ENCODE measurements at places on chromosomes 4 and X. TPM values are rescaled to one million over a fixed set of nuclear protein-coding genes. Genes with fewer than 3 reads are reported as not detected.

- DNase-seq: no peak
These were observed 27.8 kb upstream of the OPHN1 start for GRCh38 chrX:68461093-68461492.

The RHOH gene
- not detected for total RNA-seq

GRCh38 chr4:181281451-181281850 is 961.8 kb upstream of the TENM3 start:
- no peak for DNase-seq

DNA sequence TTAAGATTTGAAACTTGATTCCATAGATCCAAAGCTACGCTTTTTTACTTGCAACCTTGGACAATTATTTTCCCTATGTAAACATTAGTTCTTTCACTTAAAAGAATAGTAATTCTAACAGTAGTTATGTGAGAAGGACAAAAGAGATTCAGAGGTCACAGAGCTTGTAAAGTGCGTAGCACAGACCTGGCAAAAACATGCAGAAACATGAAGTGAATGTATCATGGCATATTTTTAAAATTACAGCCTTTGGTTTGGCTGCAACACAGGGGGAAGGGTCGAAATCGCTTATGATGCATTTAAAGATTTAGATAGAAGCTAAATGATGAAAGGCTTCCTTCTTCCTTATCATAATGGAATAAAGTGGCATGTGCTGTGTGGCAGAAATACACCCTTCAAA is 1068.8 kb downstream of the ARAP2 start:
- DNase-seq: no peak

DNA sequence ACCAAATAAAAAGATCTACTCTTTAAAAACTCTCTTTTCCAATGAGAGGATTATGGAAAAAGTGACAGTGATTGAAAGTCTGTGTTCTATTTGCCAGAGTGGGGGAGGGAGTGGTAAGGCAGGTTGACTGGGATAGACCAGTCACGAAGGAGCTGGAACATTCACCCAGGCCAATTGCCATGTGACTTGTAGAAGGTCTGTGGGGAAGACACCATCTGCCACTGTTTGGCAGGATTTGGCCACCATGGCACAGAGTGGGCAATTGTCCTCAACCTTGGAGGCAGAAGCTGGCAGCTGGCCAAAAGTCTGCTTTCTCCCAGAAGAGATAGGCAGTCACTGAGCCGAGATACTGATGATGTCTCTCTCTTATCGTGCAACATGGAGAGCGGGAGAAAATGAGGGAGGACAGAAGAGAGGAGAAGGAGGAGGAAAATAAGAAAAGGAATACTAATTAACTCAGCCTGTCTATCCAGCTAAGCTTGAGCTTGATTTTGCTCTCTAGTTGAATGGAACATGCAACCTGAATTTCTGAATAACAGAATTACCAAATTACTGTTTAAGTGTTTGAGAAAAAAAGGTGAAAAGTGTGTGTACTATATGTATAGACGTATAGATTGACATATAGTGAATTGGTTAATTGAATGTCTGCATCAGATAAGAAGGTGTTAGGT is 267.1 kb downstream of the ARHGAP24 start:
- DNase-seq: no peak

The COQ2 gene
- 28.0 TPM for total RNA-seq

GRCh38 chr4:7842384-7843279 is 97.0 kb downstream of the AFAP1 start:
- DNase-seq: peak; percentile 95

The BCOR gene
- 24.2 TPM for total RNA-seq

DNA sequence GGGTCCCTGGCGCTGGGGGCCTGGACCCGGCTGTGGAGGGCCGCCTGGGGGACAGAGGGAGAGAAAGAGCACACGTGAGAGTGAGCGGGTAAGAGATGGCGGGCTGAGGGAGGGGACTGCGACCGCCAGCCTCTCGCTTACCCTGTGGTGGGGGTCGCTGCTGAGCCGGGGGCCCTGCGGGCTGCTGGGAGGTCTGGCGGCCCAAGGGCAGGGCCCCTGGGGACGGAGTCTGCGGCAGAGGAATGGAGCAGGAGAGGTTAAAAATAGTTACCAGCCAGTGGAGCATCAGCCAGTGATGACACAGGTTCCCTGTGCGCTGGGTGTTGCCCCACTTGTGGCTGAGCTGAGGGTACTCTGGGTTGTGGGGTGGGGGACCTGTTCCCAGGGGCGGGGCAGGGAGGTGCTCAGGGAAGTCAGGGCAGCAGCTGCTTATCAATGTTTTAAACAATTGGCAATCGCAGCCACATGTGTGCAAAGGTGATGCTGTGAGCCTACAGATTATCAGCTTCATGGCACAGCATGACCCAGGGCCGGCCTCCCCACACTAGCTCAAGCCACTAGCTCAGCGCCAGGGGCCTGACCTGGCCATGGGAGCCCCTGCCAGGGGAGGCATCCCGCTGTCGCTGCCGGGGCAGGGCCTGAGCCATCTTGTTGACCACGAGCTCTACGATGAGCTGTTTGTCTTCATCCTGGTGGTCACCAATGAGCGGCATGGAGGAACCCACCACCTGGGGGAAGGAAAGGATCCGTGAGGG is 7.5 kb upstream of the TIMP1 start:
- no peak for DNase-seq

DNA sequence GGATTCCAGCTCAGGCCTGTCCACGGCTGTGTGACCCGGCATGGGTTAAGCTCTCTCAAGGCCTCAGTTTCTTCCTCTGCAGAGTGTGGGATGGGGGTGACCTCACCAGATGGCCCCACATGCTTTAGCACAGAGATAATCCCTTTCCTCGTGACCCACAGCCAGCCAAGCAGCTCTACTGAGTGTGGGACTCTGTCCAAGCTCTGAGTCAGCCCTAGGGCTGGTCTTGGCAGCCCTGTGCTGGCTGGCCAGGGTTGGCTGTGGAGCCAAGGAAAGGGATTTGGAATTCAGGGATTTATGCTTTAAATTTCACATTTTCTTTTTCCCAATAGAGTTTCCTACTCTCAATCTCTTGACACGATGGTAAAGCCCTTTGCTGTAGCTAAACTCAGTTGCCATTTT is 19.7 kb upstream of the SPON2 start:
- peak; percentile 93 for DNase-seq

- DNase-seq: no peak
These were observed 10.5 kb downstream of the VAMP7 start for GRCh38 chrX:155891446-155892210.

The PITX2 gene
- total RNA-seq: 0.31 TPM

GRCh38 chr4:177579649-177580048 is 137.4 kb upstream of the AGA start:
- no peak for DNase-seq

- DNase-seq: no peak
These were observed 466.1 kb downstream of the DTHD1 start for GRCh38 chr4:36747277-36748129.

DNA sequence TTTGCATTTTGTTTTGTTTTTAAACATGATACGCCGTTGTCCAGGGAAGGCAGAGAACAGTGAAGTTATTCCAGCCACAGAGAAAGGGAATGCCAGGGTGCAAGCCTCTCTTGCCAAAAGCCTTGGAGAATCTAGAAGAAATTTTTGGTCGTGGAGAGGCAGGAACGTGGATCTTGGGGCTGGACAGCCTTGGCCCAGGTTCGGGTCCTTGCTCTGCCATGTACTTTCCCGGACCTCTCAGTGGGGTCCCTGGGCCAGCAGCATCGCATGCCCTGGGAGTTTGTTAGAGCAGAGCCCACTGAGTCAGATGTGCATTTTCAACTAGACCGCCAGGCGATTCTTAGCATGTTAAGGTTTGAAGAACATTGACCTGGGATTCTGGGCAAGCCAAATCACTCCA is 18.6 kb downstream of the FAM9A start:
- DNase-seq: no peak

GRCh38 chr4:165606465-165607205 is 227.8 kb downstream of the CPE start:
- DNase-seq: no peak

The HGFAC gene
- 0.49 TPM for total RNA-seq

DNA sequence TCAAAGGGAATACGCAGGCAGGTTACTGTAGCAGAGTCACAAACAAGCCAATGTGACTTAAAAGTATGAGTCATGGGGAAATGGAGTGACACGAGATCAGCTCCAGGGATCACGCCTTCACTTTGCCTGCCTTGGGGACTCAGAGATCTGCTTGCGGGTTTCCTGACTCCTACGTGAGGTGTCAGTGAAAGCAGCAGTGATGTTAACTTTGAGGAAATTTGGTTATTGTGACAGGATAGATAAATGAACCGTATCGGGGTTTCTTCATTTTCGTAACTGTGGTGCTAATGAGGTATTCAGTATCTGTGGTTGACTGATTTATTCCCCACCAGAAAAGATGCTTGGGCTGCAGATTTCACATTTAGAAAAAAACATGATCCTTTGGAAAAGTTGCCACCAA is 383.3 kb upstream of the ZFP42 start:
- no peak for DNase-seq

All from endothelial cell of umbilical vein (primary cell).